CD4-positive, alpha-beta memory T cell (primary cell): ENCODE measurements at places on chromosomes 1 and 21. TPM values are rescaled to one million over a fixed set of nuclear protein-coding genes. Genes with fewer than 3 reads are reported as not detected.

GRCh38 chr1:51322417-51323101 is 7.8 kb downstream of the TTC39A start:
- no peak for DNase-seq

DNA sequence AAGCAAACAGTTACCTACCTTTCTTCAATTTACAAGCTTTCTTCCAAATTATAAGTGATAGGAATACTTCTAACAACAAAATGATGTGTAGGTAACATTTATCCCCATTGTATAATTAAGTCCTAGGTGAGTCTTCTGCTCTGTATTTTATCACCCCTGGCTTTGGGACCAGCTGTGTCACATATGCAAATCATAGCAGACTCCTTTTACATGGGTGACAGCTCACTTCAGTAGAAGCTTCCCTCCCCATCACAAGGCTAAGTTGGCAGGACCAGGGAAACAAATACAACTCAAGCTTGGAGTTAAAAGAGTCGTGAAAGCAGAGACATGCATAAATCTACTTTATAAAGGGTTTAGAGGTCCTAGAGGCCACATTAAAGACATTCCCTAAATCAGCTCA is 121.1 kb upstream of the RUNX1 start:
- DNase-seq = no peak

GRCh38 chr1:158362482-158362881 is 8.8 kb downstream of the CD1E start:
- DNase-seq = no peak

DNA sequence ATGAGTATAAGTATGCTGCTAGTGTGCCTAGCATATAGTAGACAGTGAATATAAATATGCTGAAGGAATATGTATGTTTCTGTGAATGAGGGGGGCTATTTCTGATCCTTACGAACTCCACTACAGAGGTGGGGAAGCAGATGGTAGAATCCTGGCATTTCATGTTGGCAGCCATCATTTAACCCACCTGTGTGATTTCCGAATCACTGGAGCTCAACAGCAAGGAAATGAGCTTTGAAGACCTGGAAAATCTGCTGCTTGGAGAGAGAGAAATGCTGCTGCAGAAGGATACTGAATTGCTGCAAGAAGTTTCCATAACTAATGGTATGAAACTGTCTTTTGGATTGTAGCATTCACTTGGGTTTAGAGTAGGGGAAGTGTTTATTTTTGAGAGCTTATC is 83.5 kb downstream of the RABGAP1L start:
- DNase-seq = no peak

The SERTAD4 gene
- not detected for total RNA-seq

The MYOG gene
- total RNA-seq = not detected

- no peak for DNase-seq
Measured at GRCh38 chr1:203361945-203362719, 11.2 kb upstream of the FMOD start.

DNA sequence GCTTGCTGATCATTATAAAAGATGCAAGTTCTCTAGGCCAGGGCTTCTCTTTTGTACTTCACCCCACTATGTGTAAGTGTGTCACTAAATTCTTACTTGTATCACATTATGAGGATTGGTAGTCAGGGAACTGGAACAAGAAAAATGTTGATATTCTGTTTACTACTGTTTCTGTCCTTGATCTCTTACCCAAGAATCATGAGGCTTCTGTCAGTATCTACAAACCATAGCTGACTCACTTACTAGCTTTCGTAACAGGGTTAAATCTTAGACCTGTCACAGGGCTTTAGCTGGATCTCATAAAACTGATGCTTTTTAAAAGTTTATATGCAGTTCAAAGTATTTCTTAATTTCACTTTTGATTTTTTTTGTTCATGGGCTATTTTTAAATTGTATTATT is 681.2 kb downstream of the PLPP3 start:
- no peak for DNase-seq

DNA sequence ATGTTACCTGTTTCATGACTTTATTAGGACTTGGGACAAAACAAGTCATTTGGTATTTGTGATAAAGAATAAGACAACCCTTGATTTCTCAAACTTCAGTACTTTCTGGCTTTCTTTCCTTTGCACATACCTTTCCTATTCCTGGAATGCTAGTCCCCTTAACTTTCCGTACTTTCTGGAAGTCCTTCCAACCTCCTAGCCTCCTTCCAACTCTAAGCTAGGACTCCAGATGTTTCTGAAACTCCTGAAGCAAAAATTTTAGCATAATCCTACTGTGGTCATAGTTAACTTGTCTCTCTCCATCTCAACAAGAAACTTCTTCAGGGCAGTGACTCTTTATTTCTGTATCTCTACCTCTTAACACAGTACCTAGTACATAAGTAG is 19.8 kb upstream of the C1orf105 start:
- DNase-seq = no peak

The CRTC2 gene
- 112 TPM for total RNA-seq

- no peak for DNase-seq
Measured at GRCh38 chr1:54649130-54649898, 7.7 kb downstream of the MROH7 start.

GRCh38 chr1:42013881-42014470 is 95.3 kb upstream of the HIVEP3 start:
- no peak for DNase-seq

GRCh38 chr1:198267921-198268320 is 111.1 kb downstream of the NEK7 start:
- no peak for DNase-seq

GRCh38 chr1:190376044-190376443 is 101.6 kb downstream of the BRINP3 start:
- no peak for DNase-seq

The PIK3C2B gene
- 43.4 TPM for total RNA-seq

DNA sequence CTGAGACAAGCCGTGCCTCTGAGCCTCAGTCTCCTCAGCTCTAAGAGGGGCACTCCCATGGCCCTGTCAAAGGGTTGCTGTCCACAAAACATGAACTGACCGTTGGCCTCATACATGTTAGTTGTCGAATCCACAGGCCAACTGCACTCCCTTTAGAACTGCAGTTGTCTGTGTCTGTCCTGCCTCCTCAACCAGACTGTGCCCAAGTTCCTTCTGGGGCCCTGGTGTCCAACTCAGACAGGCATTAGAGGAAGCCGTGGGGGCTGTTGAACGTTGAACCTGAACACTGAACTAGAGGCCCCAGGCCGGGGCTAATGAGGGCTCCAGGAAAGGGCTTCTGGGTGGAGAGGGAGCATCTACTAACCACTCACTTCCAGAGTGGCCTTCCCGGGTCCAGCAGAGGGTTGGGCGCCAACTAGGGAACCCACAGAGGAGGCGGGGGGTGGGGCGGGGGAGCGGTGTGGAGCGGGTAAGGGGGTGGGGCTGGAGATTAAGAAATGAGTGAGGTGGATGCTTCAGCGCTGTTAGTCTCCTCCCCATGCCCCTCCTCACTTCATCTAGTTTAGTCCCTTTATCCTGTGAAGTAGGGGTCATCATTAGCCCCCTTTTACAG is at the start of gene RAB42:
RAB42 (plus strand) TSS at position 558 of the 613 bp plus-strand sequence. CDS start 247 bp downstream, outside the sequence.
- DNase-seq = no peak
